ENCODE measurements at places on chromosomes 5 and 9.

GRCh38 chr5:103433211-103433610 lies 129.4 kb downstream of the NUDT12 start:
- no peak for DNase-seq

DNA sequence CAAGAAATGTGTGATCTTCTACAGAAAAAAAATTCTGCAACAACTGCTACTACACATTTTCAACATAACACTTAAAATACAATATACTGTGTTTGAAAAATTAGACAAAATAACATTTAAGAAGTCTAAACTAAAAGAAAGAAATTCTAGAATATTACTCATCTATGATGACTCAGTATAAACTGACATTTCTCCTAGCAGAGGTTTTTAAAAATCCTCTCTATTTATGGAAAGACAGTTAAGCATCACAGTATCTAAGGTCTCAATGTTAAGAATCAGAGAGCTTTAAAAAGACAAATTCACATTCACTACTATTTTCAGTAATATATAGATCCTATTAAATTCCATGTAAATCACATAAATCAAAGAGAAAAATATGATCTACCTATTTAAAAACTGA lies 61.3 kb downstream of the NR2F1-AS1 start:
- DNase-seq = no peak

GRCh38 chr5:170143091-170143490 lies 37.4 kb downstream of the FOXI1 start:
- DNase-seq = no peak

- no peak for DNase-seq
Measured at GRCh38 chr5:74538206-74538661, 102.3 kb downstream of the ENC1 start.

GRCh38 chr5:83531661-83532060 lies 60.1 kb downstream of the VCAN start:
- no peak for DNase-seq

- DNase-seq = no peak
Measured at GRCh38 chr5:171676286-171676944, 109.2 kb upstream of the SMIM23 start.

- DNase-seq = no peak
Measured at GRCh38 chr9:128946571-128947276, 679 bp downstream of the DOLK start.

DNA sequence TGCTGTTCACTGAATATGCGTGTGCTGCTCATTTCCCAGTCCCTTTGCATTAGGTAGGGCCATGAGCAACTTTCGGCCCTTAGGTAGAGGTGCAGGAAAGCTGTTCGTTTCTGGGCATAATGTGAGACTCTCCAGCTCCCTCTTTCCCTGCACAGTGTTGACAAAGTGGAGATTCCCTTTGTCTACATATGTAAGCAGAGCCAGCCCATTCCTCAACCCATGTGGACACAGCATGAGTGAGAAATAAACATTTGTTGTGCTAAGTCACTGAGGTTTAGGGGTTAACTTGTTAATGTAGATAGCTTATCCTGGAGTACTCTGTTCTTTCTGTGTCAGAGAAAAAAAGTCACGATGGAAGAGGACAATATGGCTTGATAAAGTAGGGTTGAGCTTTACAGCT lies 343.8 kb downstream of the PSAT1 start:
- DNase-seq = no peak

DNA sequence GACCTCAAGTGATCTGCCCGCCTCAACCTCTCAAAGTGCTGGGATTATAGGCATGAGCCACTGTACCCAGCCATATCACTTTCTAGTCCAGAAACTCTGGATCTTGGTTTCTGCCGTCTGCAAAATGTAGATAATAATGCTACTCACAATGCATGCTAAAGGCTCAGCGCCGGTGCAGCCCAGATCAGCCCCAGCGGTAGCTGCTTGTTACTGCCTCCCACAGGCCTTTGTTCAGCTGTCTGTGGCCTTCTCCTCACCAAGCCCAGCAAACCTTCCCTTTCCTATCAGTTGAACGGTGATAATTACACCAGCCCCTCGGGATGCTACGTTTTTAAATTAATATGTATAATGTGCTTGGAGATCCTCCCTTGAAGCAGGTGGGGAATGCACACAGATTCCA lies 26.2 kb upstream of the MSX2 start:
- no peak for DNase-seq

- DNase-seq = no peak
Measured at GRCh38 chr5:154370813-154371212, 75.0 kb upstream of the SAP30L start.

DNA sequence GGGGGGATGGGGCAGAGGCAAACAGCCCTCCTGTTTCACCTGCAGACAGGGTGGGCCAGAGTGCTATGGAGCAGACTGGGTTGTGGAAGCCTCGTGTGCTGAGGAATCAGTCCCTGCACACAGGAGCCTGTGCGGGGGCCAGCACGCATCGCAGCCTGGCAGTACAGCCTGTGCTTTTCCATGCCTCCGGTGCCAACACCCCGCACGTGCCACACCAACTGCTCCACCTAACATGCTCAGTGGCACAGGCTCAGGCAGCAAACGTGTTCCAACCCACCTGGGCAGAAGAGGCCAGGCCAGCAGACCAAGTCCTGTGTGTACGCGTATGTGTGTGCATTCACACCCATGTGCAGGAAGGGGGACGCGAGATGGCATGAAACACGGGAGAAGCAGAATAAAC lies 37.4 kb upstream of the FBXW11 start:
- no peak for DNase-seq

DNA sequence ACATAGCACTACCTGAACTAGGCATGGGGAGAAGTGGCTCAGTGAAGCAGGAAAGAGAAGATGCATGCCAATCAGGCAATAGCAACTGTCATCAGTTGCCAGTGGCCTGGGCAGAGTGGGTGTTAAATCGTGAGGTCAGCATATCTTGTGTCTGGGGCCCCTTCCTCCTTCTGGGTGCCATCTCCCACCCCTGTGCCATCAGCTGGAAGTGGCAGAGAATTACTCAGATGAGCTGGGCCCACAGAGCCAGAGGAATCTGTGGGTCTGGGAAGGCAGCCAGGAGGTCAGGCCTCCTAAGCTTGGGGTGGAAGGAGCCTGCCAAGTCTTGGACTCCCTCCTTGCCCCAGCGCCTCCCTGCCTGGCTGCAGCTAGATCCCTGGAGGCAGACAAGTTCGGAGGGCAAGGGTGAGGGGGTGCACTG lies 66.5 kb downstream of the GALNT12 start:
- no peak for DNase-seq

GRCh38 chr9:495739-496138 lies 281.1 kb downstream of the DOCK8 start:
- no peak for DNase-seq

DNA sequence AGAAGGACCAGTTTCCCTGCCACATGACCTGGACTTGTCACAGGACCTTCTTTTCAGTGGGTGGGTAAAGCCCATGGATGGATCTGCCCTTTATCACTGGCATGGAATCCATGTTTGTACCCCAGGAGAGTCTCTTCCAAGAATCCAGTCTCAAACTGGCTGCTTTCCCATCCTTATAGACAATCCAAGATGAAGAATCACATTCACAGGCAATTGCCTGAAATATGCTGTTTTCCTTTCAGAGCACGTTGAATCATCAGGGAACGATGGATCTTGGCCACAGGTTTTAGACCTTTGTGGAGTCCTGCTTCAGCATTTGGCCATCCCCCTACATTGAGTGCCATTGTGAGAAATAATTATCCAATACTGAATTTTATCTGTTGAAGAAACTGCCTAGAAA lies 319.8 kb downstream of the ASTN2 start:
- no peak for DNase-seq

DNA sequence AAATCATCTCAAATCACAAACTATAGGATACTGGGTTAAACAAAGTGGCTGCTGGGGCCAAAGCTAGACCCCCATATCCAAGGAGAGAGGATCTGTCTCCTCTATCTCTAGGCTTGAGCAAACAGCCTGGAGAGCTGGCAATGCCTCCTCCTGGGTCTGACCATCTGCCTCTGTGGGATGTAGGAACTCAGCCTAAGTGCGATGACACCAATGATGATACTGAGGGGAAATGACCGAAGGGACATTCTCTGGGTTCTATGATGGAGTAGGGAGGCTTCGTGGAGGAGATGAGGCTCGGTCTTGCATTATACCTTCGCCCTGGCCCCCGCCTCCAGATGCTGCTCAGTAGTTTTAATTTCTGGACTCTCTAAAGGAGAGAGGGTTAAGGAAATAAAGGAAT lies 9.3 kb upstream of the SPATA24 start:
- no peak for DNase-seq

GRCh38 chr5:8184455-8185063 lies 315.6 kb downstream of the MTRR start:
- DNase-seq = peak; percentile 35
